ENCODE measurements at places on chromosomes 7 and 10. TPM values are rescaled to one million over a fixed set of nuclear protein-coding genes. Genes with fewer than 3 reads are reported as not detected.

ZNF107 gene
- 3.5 TPM for polyA plus RNA-seq

GRCh38 chr10:14855453-14855852, 17.3 kb downstream of the HSPA14 start:
- no peak for DNase-seq

TUBB8 gene
- polyA plus RNA-seq, result 0.10 TPM

GRCh38 chr7:156568258-156568657, 72.3 kb upstream of the RNF32 start:
- DNase-seq, result no peak

GRCh38 chr7:96322373-96322695, 436 bp upstream of the SLC25A13 start:
- no peak for DNase-seq

GRCh38 chr7:51318001-51318400, 1.4 kb upstream of the COBL start:
- DNase-seq, result no peak

DNA sequence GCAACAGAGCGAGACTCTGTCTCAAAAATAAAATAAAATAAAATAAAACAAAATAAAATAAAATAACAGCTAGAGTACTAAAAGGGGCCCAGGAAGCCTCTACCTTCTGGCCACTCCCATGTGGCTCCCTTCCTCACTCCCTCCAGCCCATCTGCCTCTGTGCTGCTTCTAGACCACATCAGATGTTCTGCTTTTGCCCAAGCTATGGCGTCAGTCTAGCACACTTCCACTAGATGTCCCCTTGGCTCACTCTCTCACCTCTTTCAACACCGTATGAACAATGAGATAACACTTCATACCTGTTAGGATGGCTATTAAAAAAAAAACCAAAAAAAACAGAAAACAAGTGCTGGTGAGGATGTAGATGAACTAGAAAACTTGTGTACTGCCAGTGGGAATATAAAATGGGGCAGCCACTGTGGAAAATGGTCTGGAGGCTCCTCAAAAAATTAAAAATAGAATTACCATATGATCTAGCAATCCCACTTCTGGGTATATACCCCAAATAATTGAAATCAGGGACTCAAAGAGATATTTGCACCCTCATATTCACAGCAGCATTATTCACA, 132.3 kb downstream of the ARHGAP22 start:
- no peak for DNase-seq

DNA sequence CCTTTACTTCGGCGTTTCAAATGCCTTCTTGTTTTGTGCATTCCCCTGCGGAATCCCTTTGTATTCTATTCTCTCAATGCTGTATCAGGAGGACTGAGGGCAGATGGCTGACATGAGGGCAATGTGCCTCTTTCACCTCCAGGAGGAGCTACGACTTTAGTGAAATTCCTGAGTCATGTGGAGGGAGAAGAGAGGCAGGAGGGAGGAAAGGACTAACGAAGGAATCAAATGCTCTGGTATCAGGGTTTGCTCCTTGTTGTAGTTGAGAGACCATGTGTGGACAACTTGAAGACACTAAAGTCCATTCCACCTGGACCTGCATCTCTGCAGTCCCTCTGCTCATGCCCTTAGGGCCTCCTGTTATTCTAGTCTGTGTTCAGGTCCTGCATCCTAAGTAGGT, 40.2 kb upstream of the PRSS58 start:
- no peak for DNase-seq

DNA sequence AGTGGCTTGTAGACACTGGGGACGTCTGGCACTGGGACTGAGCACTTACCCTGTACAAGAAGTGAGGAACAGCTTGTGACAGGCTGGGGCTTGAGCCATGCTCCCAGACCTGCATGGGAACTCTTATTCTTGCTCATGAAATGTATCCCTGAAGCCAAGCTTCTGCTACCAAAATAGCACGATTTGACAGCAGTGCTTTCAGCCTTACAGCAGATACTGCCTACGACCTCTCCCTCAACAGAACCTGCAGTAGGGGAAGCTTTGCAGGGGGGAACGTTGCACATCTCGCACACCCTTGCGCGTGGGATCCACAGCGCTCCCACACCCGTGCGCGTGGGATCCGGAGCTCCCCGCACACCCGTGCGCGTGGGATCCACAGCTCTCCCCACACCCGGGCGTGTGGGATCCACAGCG, 88.0 kb downstream of the CREM start:
- DNase-seq, result no peak

GRCh38 chr10:58424176-58424575, 39.0 kb downstream of the TFAM start:
- no peak for DNase-seq

DNA sequence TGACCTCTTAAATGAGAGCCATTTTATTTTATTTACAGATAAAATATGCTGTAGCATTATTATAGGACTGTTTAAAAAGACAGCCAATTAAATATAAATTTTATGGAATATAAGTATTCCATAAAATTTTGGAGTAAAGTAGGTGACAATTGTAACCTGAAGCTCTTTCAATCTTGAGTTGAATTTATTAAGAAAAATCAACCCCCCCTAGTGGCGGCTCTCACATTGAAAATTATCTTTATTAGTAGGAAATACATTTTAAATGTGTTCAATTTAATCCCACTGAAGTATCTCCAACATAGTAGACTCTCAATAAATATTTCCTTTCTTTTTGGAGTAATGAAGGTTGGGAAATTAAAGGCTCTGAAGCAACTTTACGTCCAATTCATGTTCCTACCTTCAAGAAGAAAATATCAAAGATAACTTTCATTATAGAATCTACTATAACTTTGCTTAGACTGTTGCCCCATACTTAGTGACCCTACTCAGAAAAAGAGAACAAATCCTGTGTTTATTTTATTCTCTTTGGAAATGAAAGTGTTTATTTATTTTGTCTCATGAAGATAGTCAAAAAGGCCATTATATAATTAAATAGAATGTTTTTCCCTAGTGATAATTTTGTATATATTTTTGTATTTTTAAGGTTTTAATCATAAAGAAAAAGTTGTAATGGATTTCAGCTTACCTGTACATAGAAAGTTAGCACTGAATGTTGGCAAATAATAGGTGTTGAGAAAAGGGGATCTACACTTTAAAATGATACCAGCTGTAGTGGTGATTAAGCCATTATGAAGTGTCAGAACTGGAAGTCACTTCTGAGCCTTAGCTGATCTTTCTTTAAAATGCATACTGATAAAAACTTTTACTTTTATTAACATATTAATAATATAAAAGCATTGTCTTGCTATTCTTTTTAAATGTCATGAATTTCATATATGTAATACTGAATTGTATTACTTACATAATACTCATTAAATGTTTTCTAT, 3.3 kb downstream of the AHR start:
- peak; percentile 45 for DNase-seq

DNA sequence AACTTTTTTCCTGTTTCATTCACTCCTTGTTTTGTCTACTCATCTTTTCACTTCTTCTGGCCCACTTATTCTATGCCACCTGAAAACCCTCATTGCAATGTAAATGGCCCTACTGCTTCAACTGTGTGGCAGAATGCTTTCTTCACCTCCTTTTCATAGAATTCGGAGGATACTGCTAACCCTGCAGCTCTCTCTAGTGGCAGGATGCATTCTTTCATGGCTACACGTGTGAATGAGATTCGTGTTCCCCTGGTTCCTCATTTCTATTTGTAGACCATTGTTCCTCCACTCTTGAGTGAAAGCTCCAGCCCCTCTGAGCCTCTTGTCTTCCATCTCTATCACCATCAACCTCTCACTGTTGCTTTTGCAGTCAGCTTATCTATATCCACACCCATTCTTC, 20.9 kb upstream of the CYP26C1 start:
- no peak for DNase-seq

MYO1G gene
- 4.0 TPM for polyA plus RNA-seq

DNA sequence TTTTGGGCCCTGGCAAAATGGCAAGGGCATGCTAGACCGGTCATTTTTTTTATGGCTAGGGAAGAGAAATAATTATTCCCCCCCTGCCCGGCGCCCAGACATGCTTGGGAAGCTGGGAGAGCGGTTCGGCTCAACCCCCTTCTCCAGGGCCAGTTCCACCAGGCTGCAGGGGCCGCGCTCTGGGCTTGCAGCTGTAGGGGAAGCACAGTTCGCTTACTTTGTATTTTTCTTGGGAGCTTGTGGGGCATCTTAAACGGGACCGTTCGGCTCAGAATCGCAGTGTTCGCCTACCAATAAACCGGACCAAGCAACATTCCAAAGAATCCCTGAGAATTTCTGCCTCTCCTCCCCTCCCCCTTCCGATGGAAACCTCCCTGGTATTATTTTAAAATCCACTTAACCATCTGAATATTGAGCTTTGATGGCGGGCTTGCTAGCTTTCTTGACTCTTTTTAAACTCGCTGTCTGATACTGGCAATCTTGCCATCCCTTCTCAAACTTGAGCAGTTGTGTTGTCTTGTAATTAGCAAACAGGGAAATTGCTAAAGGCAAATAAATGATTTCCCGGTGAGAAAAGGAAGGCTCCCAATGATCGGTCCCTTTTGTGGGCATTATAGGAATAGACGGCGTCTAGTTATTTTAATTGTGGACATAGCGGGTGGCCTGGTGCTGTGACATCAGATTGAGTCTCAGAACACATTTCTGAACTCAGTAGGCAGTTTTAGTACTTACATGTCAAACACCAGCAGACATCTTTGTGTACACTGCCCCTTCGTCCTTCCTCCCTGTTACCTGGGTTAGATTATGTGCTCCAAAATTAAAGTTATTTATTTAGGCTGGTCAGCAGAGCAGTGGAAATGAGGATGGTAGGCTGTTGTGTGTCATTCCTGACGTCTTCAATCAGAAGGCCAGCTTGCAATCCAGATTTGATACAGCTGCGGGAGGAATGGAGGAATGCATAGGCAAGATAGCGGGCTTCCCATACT, 3.4 kb downstream of the TCF7L2 start:
- DNase-seq, result peak; percentile 46

- no peak for DNase-seq
These were observed 68.5 kb downstream of the AGK start for GRCh38 chr7:141619745-141620144.

IDI2 gene
- polyA plus RNA-seq, result 0.07 TPM

- peak; percentile 69 for DNase-seq
These were observed 620.4 kb downstream of the GALNT17 start for GRCh38 chr7:71752171-71752935.

DNA sequence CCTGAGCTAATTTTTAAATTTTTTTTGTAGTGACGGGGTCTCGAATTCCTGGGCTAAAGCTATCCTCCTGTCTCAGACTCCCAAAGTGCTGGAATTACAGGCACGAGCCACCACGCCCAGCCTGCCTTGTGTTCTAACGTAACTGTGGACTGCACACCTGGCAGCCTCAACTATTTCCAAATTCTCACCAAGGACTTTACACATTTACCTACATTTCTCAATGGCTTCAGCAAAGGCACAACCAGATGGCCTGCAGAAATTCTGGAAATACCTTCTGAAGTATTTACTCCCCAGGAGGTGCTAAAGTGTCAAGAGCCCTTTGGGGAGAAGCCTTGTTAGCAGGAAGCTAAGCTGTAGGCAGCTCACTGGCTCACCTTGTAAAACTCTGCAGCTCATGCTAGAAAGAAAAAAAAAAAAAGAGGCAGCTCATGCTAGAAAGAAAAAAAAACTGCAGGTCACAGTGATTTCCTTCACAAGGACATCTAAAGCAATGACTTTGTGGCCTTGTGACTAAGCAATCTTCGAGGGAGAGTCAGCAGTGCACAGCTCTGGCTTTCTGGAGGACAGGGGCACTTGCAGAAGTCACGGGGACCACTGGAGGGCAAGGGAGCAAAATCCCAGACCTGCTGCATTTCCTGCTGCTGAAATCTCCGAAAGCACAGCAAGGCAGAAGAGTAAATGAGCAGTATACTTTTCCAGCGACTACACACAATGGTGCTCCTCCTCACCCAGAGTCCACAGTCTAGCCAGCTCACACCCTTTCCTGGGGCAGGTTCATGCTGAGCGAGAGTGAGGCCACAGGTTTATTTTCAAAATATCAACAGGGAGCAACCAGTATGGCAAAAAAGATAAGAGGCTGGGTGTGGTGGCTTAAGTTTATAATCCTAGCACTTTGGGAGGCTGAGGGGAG, 40.4 kb downstream of the BAIAP2L1 start:
- DNase-seq, result peak; percentile 82

GRCh38 chr10:131772441-131772840, 128.4 kb upstream of the PPP2R2D start:
- no peak for DNase-seq

DNA sequence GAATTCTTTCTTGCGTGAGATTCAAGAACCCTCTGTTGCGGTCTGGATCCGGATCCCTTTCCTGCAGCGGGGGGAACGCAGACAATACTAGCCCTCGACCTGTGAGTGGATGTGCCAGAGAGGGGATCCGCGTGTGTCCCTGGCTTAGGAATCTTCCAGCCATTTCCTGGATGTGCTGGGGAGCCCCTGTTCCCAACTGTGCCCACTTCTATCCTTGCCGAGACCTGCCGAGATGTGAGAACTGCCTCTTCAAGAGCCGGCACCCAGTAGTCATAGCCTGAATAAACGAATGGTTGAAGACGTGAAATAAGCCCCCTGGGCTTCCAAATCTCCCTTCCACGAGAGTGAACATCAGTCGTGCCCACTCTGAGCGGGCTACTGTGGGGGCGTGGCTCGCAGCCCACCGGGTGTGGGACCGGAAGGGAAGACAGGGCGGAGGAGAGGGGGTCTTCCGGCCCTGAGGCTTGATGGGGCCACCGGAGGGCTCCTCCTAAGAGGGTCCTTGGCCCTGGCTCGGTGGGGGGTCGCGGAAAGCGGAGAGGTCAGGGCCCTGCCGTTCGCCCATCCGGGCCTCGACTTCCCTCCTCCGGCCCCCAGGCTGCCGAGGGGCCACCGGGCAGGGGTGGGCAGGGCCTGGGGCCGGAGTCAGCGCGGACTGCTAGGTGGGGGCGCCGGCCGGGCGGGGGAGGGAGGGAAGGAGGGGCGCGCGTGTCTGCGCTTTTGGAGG, 1.3 kb upstream of the CCDC136 start:
- DNase-seq, result no peak

- DNase-seq, result no peak
These were observed 206.8 kb downstream of the CUX1 start for GRCh38 chr7:102024005-102024768.

CPVL gene
- polyA plus RNA-seq, result 15.2 TPM

DNA sequence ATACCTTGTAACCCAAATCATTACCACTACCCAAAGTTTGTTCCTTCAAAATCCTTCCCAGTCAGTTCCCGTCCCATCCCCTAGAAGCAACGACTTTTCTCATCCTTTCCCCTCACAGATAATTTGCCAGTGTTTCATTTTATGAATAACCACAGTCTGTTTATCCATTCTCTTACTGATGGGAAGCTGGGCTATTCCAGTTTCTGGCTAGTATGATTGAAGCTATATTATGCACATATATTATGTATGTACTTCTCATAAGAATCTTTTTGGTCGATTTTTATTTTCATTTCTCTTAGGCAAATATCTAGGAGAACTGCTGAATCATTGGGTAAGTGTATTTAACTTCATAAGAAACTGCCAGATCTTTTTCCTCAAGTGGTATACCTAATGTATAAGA, 114.6 kb downstream of the ZNF438 start:
- no peak for DNase-seq

DNA sequence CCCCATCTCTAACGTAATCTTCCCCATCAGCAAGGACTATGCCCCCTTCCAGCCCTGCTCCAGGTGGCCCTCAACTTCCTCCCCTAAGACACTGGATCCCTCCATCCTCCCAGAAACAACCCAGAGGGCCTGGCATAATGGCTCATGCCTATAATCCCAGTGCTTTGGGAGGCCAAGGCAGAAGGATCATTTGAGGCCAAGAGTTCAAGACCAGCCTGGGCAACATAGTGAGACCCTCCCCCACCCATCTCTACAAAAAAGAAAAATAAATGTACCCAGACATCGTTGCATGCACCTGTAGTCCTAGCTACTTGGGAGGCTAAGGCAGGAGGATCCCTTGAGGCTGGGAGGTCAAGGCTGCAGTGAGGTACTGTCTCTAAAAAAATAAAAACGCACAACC, 42.6 kb downstream of the TMEM130 start:
- no peak for DNase-seq
